ENCODE measurements at places on chromosomes 12 and 14. TPM values are rescaled to one million over a fixed set of nuclear protein-coding genes. Genes with fewer than 3 reads are reported as not detected.

OR6C2 gene
- not detected for total RNA-seq

EIF2S3B gene
- total RNA-seq: not detected

PTGDR gene
- 0.74 TPM for total RNA-seq

TEDC1 gene
- 3.1 TPM for total RNA-seq

FOXG1 gene
- not detected for total RNA-seq

SPSB2 gene
- total RNA-seq: 6.5 TPM

TTC9 gene
- 1.1 TPM for total RNA-seq

MOK gene
- total RNA-seq: 21.9 TPM

PCED1B gene
- 5.6 TPM for total RNA-seq

TEX52 gene
- not detected for total RNA-seq

WSCD2 gene
- 1.3 TPM for total RNA-seq

TMEM52B gene
- total RNA-seq: not detected

PDE3A gene
- total RNA-seq: 13.4 TPM

NEUROD4 gene
- total RNA-seq: not detected

CPM gene
- 478 TPM for total RNA-seq

SPPL3 gene
- 16.8 TPM for total RNA-seq

LIMA1 gene
- total RNA-seq: 129 TPM

ENDOU gene
- total RNA-seq: 2.1 TPM

CLEC1B gene
- total RNA-seq: not detected

LHX5 gene
- not detected for total RNA-seq

RAB21 gene
- 49.5 TPM for total RNA-seq

TAS2R50 gene
- total RNA-seq: 2.0 TPM

MEG3 gene
- total RNA-seq: 169 TPM

CSAD gene
- 81.7 TPM for total RNA-seq

KRT80 gene
- 0.75 TPM for total RNA-seq

GZMB gene
- 1.2 TPM for total RNA-seq

MCRS1 gene
- total RNA-seq: 57.2 TPM

KLRB1 gene
- 3.5 TPM for total RNA-seq

CCDC198 gene
- total RNA-seq: not detected

TDRD9 gene
- total RNA-seq: 8.0 TPM

RAPGEF3 gene
- total RNA-seq: 64.7 TPM

TMEM132D gene
- total RNA-seq: not detected

DHRS2 gene
- total RNA-seq: not detected

SLC39A2 gene
- total RNA-seq: not detected

CFAP73 gene
- total RNA-seq: not detected

CDKL1 gene
- 35.3 TPM for total RNA-seq

CIROP gene
- not detected for total RNA-seq

PPM1H gene
- 3.0 TPM for total RNA-seq

GUCY2C gene
- total RNA-seq: not detected

C12orf50 gene
- not detected for total RNA-seq

PTPRB gene
- total RNA-seq: 51.9 TPM

ATXN2 gene
- 70.0 TPM for total RNA-seq

SERPINA5 gene
- 0.46 TPM for total RNA-seq

RERG gene
- 84.4 TPM for total RNA-seq

UBE3B gene
- total RNA-seq: 36.6 TPM

HCAR2 gene
- total RNA-seq: 68.7 TPM

NXPH4 gene
- 2.4 TPM for total RNA-seq

RBM19 gene
- total RNA-seq: 32.2 TPM

P2RX2 gene
- total RNA-seq: not detected

IKBIP gene
- total RNA-seq: 18.7 TPM

ACSM4 gene
- not detected for total RNA-seq

PTPRR gene
- 0.95 TPM for total RNA-seq

MED13L gene
- total RNA-seq: 251 TPM

ASCL1 gene
- 1.4 TPM for total RNA-seq

RNASE7 gene
- total RNA-seq: not detected
